ENCODE measurements at places on chromosomes 13 and 19. TPM values are rescaled to one million over a fixed set of nuclear protein-coding genes. Genes with fewer than 3 reads are reported as not detected.
A peak's percentile ranks its signal among the peaks of the same experiment; 100 is the strongest.

DNA sequence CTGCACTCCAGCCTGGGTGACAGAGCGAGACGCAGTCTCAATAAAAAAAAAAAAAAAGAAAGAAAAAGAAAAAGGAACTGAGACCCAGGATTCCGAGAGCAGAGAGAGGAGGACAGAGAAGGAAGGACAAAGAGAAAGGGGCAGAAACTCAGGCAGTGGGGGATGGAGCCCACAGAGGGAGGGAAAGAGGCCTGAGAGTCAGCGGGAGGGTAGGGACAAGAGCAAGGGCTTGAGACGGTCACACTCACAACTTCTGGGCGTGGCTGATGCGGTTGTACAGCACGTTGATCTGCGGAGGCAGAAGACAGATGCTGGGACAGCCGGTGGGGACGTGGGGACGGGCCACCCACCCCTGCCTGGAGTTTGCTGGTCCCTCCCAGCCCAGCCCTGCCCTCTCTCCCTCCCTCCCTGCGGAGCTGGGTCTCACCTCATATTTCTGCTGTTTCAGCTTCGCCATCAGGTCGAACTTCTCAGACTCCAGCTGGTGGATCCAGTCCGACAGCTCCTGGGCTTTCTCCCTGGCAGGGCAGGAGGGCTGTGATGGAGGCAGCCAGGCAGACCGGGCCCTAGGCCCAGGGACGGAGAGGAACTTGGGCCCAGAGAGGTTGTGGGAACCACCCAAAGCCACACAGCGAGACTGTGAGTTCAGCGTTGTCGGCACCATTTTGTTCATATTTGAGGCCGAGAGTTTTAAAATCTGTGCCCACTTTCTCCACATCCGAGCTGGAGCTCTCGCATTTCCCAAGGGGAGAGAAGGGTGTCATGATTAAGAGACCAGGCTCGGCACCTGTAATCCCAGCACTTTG, 15.2 kb downstream of the TNNT1 start:
- H3K4me3 ChIP-seq = no peak overlapping the region
- H3K4me1 ChIP-seq = no peaks in the 10 kb centered on the region
- H3K36me3 ChIP-seq = no peaks in the 10 kb centered on the region
- no peaks in the 10 kb centered on the region for H3K27me3 ChIP-seq
- DNase-seq = no peak
- no peak overlapping the region for H3K27ac ChIP-seq

DNA sequence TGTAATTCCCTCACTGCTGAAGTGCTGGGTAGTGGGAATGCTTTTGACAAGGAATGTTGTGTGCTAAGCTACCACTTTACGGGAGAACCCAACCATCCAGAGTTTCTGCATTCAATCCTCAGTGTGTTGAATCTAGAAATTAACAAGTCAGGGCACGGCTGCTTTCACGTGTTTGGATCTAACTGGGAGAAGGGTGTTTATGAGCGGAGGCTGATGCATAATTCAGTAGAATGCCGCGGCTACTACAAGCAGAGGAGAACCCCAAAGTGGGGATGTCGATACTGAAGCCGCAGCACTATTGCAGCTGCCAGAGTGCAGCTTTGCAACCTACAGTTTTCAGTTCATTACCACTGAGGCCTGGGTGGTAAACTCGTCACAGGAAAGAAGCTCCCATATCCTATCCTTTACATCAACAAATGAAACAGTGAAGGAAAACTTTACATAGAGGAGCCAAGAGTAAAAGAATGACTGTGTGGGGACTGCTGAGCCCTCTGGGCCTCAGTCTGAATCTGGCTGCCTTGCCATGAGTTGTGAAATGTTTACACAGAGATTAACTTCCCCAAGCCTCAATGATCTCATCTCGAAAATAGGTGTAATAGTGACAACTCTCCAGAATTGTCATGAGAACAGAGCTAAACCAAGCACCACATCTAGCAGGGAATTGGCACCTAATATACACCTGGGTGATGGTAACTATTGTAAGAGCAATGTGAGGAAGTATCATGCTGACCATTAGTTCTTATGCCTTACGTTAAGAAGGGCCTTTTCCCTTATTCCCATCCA, 531.7 kb downstream of the MYO16 start:
- H3K36me3 ChIP-seq = no peaks in the 10 kb centered on the region
- no peak overlapping the region for H3K4me3 ChIP-seq
- no peak overlapping the region for H3K27ac ChIP-seq
- H3K27me3 ChIP-seq = no peaks in the 10 kb centered on the region
- no peaks in the 10 kb centered on the region for H3K4me1 ChIP-seq

DNA sequence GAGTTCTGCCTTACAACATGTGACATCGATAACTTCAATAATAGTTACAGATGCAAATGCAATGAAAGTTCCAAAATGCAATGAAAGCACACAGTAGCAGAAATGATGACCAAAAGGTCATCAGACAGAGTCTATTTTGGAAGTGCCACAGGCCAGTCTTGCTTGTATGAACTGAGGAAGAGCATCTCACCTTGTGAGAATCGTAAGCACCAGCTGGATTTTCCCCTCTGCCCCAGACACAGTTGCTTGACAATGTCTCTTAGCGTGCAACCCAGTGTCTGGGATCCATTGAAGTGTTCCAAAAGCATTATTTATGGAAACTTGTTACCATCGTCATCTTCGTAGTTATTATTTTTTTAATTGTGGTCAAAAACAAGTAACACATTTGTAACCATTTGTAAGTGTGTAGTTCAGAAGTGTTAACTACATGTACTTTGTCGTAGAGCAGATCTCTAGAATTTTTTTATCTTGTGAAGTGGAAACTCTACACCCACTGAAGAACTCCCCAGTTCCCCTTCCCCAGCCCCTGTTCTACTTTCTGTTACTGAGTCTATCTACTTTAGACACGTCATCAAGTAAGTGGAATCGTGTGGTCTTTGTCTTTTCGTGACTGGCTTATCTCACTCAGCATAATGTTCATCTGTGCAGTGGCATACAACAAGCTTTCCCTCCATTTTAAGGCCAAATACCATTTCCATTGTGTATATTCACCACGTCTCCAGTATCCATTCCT, 170.0 kb upstream of the RNF113B start:
- H3K4me1 ChIP-seq = no peaks in the 10 kb centered on the region
- no peaks in the 10 kb centered on the region for H3K36me3 ChIP-seq
- H3K4me3 ChIP-seq = no peak overlapping the region
- H3K27ac ChIP-seq = no peak overlapping the region
- DNase-seq = no peak

- H3K27ac ChIP-seq = peak overlapping the region; percentile 79
- H3K27me3 ChIP-seq = no peaks in the 10 kb centered on the region
- DNase-seq = no peak
- no peak overlapping the region for H3K4me3 ChIP-seq
- H3K4me1 ChIP-seq = no peaks in the 10 kb centered on the region
- no peaks in the 10 kb centered on the region for H3K36me3 ChIP-seq
Measured at GRCh38 chr19:13881251-13881691, 4.3 kb downstream of the NANOS3 start.

DNA sequence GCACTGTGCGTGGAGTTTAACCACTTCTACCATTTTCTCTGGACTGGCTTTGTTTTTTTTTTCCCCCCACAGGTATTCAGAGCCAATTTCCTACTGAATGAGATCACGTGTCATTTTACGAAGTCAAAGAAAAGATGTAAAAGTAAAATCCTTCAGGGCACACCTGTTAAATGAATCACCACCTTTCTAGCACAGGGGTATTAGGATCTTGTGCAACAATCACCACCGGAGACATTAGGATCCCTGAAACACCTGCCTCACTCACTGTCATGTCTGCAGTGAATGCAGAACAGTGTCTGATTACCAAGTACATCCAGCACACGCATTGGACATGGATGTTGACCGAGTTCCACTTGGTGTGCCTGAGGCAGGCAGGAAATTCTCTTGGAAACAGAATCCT, 17.2 kb downstream of the BRD4 start:
- H3K36me3 ChIP-seq = no peaks in the 10 kb centered on the region
- H3K4me1 ChIP-seq = peaks cover 29% of the 10 kb centered on the region
- H3K27me3 ChIP-seq = no peaks in the 10 kb centered on the region
- H3K4me3 ChIP-seq = no peak overlapping the region

- H3K36me3 ChIP-seq = no peaks in the 10 kb centered on the region
- DNase-seq = no peak
- no peaks in the 10 kb centered on the region for H3K4me1 ChIP-seq
- no peak overlapping the region for H3K27ac ChIP-seq
- no peak overlapping the region for H3K4me3 ChIP-seq
- no peaks in the 10 kb centered on the region for H3K27me3 ChIP-seq
Measured at GRCh38 chr13:99702687-99703319, 201.5 kb downstream of the TM9SF2 start.

- peaks cover 18% of the 10 kb centered on the region for H3K4me1 ChIP-seq
- H3K4me3 ChIP-seq = peak overlapping the region; percentile 51
- no peaks in the 10 kb centered on the region for H3K27me3 ChIP-seq
- H3K27ac ChIP-seq = peak overlapping the region; percentile 99
- H3K36me3 ChIP-seq = no peaks in the 10 kb centered on the region
Measured at GRCh38 chr19:11196406-11197287, 698 bp downstream of the KANK2 start.

- DNase-seq = no peak
- no peak overlapping the region for H3K27ac ChIP-seq
- H3K4me3 ChIP-seq = no peak overlapping the region
- H3K4me1 ChIP-seq = no peaks in the 10 kb centered on the region
- H3K27me3 ChIP-seq = no peaks in the 10 kb centered on the region
Measured at GRCh38 chr13:99717959-99718674, 216.8 kb downstream of the TM9SF2 start.

GRCh38 chr13:53005626-53006025, 23.0 kb upstream of the OLFM4 start:
- H3K27me3 ChIP-seq = no peaks in the 10 kb centered on the region
- H3K36me3 ChIP-seq = no peaks in the 10 kb centered on the region
- DNase-seq = no peak
- H3K27ac ChIP-seq = no peak overlapping the region

The ACER1 gene
- not detected for total RNA-seq

The TMEM145 gene
- total RNA-seq = not detected

The CD209 gene
- total RNA-seq = 2.6 TPM

The KLF2 gene
- total RNA-seq = 16.5 TPM

The SHD gene
- 0.41 TPM for total RNA-seq

The ZNF525 gene
- 20.0 TPM for total RNA-seq

The NLRP8 gene
- not detected for total RNA-seq
